ENCODE measurements at places on chromosomes 2 and 18. TPM values are rescaled to one million over a fixed set of nuclear protein-coding genes. Genes with fewer than 3 reads are reported as not detected.

FOXI3 gene
- not detected for total RNA-seq

OXER1 gene
- total RNA-seq = under 0.01 TPM

CHRNG gene
- total RNA-seq = 35.5 TPM

SERPINB13 gene
- not detected for total RNA-seq

DUSP28 gene
- 8.4 TPM for total RNA-seq

STEAP3 gene
- 8.9 TPM for total RNA-seq

PPP1R1C gene
- total RNA-seq = 1.6 TPM

TEX44 gene
- total RNA-seq = not detected

SERPINB12 gene
- total RNA-seq = not detected

Measured in skeletal muscle tissue (tissue), 5 donors.